ENCODE measurements at places on chromosomes 3 and 15.
A peak's percentile ranks its signal among the peaks of the same experiment; 100 is the strongest.

DNA sequence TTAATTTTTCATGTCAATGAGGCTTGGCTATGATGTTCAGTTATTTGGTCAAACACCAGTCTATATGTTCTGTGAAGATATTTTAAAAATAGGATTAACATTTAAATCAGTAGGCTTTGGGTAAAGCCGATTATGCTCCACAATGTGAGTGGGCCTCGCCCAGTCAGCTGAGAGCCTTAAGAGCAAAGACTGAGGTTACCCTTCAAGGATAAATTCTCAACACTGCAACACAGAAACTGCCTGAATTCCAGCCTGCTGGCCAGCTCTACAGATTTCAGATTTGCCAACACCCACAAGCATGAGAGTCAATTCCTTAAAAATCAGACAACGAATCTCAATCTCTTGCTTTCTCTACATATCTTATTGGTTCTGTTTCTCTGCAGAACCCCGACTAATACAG lies 188.3 kb downstream of the PLCH1 start:
- no peak for DNase-seq

- DNase-seq = no peak
Measured at GRCh38 chr15:90870354-90871138, 2.2 kb downstream of the FURIN start.

- no peak for DNase-seq
Measured at GRCh38 chr15:33894193-33894592, 74.1 kb upstream of the CHRM5 start.

GRCh38 chr3:36832406-36832805 lies 68.1 kb upstream of the DCLK3 start:
- DNase-seq = no peak

GRCh38 chr15:37751401-37751800 lies 183.0 kb upstream of the TMCO5A start:
- no peak for DNase-seq

DNA sequence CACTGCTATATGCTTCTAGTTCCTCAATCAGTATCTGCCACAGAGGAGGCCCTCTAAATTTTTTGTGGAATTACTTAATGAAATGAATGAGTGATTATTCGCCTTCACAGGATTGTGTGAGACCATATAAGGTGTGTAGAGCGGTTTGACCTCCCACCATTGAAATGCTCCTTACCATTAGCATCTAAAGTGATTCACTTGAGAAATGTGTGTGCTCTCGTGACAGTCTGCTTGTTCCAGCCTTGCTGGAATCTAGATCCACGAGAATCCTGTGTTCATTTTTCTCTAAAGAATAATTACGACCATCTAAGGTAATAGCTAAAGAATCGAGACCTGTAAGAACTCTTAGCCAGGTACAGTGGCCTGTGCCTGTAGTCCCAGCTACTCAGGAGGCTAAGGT lies 126.9 kb downstream of the FNDC3B start:
- DNase-seq = no peak

DNA sequence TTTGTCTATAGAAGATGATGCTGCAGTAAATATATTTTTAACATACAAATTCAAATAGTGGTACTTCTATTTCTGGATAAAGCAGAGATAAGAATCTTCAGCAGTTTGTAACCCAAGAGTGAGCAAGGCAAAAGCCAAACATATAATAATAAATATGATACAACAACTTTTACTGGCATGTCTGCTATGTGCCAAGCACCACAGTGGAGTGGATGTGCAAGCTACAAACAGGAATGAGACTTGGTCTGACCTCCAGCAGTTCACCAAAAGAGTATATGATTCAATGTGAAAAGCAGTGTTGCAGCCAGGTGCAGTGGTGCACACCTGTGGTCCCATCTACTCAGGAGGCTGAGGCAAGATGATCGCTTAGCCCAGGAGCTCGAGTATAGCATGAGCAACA lies 395.6 kb downstream of the EPHB1 start:
- no peak for DNase-seq

- DNase-seq = peak; percentile 56
Measured at GRCh38 chr3:157204431-157204830, 44.5 kb upstream of the CCNL1 start.

DNA sequence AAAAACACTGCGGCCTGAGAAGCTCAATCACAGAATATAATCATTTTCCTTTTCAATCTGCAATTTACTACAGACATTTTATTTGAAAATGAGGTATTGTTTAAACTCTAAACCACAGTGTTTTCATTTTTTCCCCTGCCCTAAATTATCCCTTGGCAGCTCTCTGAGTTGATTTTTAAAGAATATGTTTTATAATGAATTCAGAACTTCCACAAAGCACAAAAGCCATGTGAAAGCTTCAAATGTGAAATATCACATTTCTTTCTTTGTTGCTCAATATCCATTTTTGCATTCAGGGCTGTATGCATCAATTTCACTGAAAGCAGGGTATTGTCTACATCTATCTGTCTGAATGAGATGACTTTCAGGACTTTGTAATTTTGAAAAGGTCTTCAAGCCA lies 813.6 kb upstream of the ALCAM start:
- DNase-seq = no peak

DNA sequence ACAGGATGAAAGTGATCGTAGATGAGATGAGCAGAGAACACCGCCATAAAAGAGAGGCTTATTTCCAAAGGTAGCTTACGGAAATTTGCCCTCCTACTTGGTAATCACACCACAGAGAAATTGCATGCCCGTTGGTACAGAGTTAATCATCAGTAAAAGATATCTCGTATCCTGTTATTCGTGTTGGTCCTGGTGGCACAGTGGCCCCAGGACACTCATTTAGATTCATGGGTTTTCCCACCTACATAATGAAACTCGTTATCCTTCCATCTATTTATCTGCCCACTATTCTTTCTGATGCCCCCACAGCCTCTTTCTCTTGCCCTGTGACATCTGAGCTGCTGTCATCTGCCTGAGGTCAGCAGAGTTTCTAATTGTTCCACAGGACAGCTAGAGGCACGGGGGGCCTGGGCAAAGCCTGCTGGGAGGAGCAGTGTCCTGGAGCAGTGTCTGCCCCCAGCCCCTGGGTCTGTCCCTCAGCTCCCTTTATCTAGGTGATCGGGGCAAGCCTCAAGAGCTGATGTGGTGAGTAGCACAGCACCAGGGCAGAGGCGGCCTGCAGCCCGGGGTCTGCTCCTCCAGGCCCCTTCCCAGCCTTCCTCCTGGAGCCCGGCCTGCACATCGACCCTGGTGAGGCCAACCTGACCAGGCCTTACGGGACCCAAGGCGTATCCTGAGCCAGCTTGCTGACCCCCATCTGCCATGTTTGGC lies 42.2 kb downstream of the PXYLP1 start:
- no peak for DNase-seq

All from fibroblast of skin of right quadriceps (primary cell).